ENCODE measurements at places on chromosomes 4 and X. TPM values are rescaled to one million over a fixed set of nuclear protein-coding genes. Genes with fewer than 3 reads are reported as not detected.

The CITED1 gene
- not detected for total RNA-seq

The CCNA2 gene
- total RNA-seq, result 35.6 TPM

The TBX22 gene
- total RNA-seq, result not detected

The FHDC1 gene
- total RNA-seq, result 0.16 TPM

The OPRPN gene
- not detected for total RNA-seq

The TEX13B gene
- total RNA-seq, result not detected

The MAGEA8 gene
- total RNA-seq, result not detected

The MMGT1 gene
- total RNA-seq, result 30.0 TPM

The DUX4 gene
- total RNA-seq, result not detected

The F11 gene
- total RNA-seq, result not detected

The ARHGAP4 gene
- 6.7 TPM for total RNA-seq

The RIPPLY1 gene
- not detected for total RNA-seq

The FAM47B gene
- not detected for total RNA-seq

The CXXC4 gene
- total RNA-seq, result 6.8 TPM

The KIAA1210 gene
- not detected for total RNA-seq

The NWD2 gene
- total RNA-seq, result not detected

The MAGED4 gene
- total RNA-seq, result 64.9 TPM

The LRIT3 gene
- total RNA-seq, result not detected
